ENCODE measurements at places on chromosomes 3 and 15. TPM values are rescaled to one million over a fixed set of nuclear protein-coding genes. Genes with fewer than 3 reads are reported as not detected.

DNA sequence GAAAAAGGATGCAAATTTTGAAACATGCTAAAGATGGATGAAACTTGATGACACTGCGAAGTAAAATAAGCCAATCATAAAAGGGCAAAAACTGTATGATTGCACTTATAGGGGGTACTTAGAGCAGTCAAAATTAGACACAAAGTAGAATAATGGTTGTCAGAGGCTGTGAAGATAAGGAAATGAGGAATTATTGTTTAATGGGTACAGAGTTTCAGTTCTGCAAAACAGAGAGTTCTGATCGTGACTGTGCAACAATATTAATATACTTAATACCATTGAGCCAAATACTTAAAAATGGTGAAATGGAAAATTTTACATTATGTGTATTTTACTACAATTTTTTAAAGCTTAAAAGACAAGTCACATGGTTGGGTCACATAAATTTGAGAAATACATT, 35.1 kb downstream of the UBE3A start:
- H3K27me3 ChIP-seq = no peaks in the 10 kb centered on the region
- H3K4me3 ChIP-seq = no peak overlapping the region
- no peaks in the 10 kb centered on the region for H3K4me1 ChIP-seq
- no peak for DNase-seq
- H3K36me3 ChIP-seq = peaks cover 43% of the 10 kb centered on the region

DNA sequence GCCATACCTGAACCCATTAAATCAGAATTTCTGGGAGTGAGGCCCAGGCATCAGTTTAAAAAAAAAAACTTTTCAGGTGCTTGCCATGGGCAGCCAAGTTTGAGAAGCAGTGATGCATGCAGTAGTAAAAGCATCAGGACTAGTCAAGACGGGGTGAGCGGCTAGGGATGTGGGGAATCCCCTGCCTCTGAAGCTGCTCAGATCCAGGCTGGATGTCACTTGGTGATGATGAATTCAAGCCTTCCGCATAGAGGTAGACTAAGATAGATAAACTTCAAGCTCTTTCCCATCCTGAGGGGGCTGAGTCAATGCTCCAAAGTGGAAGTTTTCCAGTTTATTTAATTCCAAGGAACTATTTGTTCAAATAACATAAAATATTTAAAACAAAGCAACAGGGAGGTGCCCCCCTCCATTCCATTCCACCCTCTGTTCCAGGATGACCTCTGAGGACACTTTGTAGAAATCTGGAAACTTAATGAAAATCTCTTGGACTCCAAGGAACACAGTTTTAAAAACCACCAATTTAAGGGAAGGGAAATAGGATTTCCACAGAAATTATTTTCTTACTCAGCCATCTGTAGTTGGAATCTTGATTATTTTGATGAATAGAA, 100.4 kb upstream of the NR2E3 start:
- H3K4me3 ChIP-seq = no peak overlapping the region
- DNase-seq = no peak
- H3K27ac ChIP-seq = no peak overlapping the region
- peaks cover 10% of the 10 kb centered on the region for H3K4me1 ChIP-seq
- H3K36me3 ChIP-seq = no peaks in the 10 kb centered on the region

DNA sequence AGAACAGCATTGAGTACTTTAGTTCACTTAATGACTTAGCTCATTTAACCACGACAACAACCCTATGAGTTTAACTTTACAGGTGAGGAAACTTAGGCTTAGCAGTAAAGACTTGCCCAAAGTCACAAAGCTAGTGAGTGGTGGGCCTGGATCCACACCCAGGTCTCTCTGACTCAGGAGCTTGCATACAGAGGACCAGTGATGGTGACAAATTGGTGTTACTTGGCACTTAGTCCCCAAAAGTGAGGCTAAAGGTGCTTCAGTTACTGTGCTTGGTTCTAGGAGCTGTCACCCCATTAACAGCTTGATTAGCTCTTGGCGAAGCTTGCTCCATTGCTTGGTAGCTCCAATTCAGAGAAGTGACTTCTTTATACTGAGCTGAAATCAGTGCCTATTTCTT, 6.1 kb downstream of the CELF6 start:
- H3K4me1 ChIP-seq = peaks cover 4% of the 10 kb centered on the region
- no peak overlapping the region for H3K27ac ChIP-seq
- H3K4me3 ChIP-seq = no peak overlapping the region
- no peaks in the 10 kb centered on the region for H3K36me3 ChIP-seq
- H3K27me3 ChIP-seq = peaks cover 54% of the 10 kb centered on the region

The DCBLD2 gene
- total RNA-seq = 89.1 TPM

DNA sequence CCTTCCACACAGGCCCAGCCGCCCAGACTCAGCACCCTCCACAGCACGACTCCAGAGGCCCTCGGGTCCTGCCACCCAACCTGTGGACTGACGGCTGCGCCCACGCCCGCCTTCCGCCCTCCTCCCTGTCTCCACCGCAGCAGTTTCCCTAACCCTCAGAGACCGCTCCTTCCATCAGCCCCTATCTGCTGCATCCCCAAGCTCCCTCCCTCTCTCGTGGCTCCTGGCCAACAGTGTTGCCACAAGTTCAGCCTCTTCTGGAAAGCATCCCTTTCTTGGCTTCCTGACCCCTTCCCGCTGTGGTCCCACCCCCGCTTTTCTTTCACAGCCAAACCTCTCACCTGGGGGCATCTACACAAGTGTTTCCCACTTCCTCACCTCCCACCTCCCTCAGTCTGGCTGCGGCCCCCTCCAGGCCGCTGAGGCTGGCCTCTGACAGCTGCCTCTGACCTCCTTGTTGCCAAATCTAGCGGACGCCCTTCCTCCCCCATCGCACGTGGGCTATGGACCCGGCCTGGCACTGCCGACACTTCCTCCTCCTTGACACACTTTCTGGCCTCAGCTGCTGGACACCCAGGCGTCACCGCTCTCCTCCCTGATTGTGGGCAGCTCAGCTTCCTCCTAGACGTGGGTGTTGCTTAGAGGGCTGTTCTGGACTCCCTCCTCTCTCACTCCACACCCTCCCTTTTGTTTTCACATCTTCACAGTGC, 168.8 kb upstream of the TLE3 start:
- H3K4me1 ChIP-seq = peaks cover 72% of the 10 kb centered on the region
- DNase-seq = no peak
- H3K27ac ChIP-seq = peak overlapping the region; percentile 21
- H3K27me3 ChIP-seq = peaks cover 7% of the 10 kb centered on the region
- no peaks in the 10 kb centered on the region for H3K36me3 ChIP-seq

The PIF1 gene
- total RNA-seq = 53.2 TPM

The SAMD7 gene
- not detected for total RNA-seq

GRCh38 chr3:41629072-41629471, 332.8 kb downstream of the ULK4 start:
- H3K4me3 ChIP-seq = no peak overlapping the region
- H3K4me1 ChIP-seq = no peaks in the 10 kb centered on the region
- no peaks in the 10 kb centered on the region for H3K36me3 ChIP-seq
- DNase-seq = no peak
- H3K27me3 ChIP-seq = no peaks in the 10 kb centered on the region

GRCh38 chr3:130341882-130342281, 3.6 kb upstream of the COL6A5 start:
- H3K27me3 ChIP-seq = peaks cover 58% of the 10 kb centered on the region
- DNase-seq = no peak
- H3K27ac ChIP-seq = no peak overlapping the region
- no peak overlapping the region for H3K4me3 ChIP-seq
- H3K4me1 ChIP-seq = peaks cover 8% of the 10 kb centered on the region

DNA sequence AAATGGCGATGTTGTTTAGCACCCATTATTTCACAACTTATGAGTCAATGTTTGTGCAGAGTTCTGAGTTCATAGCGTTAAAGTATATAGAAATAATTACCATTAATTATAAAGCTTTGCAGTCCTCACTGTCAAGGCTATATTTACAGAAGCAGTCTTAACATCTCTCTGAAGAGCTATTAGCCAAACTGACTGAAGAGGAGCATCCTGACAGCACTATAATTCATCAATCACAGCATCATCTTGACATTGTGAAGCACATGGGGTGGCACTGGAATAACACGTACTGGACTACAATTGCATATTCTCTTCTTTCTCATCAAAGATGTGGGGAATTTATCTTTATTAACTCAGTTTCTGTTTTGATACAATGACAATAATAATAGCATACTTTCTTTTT, 260.6 kb upstream of the MME start:
- H3K4me3 ChIP-seq = no peak overlapping the region
- peaks cover 4% of the 10 kb centered on the region for H3K36me3 ChIP-seq
- H3K4me1 ChIP-seq = peaks cover 3% of the 10 kb centered on the region
- DNase-seq = no peak

DNA sequence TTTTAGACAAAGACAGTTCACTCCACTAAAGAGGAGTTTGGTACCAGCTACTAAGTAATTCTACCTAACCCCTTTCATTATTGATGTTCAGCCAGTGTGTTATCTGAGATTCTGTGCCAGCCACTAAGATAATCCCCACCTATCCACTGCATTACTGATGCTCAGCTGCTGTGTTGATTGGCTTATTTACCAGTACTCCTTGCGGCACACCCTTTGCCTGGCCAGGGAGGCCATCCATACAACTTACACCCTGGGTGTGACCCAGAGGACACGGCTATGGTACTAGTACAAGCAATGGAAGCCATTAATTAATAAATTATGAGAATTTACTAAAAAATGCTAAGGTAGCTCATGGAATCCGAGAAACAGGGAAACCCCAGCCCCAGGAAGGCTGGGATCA, 290.7 kb upstream of the CTNNB1 start:
- no peaks in the 10 kb centered on the region for H3K27me3 ChIP-seq
- H3K36me3 ChIP-seq = peaks cover 4% of the 10 kb centered on the region
- no peak overlapping the region for H3K27ac ChIP-seq
- peaks cover 5% of the 10 kb centered on the region for H3K4me1 ChIP-seq
- peak overlapping the region; percentile 97 for H3K4me3 ChIP-seq
- no peak for DNase-seq

The TUSC7 gene
- total RNA-seq = not detected

DNA sequence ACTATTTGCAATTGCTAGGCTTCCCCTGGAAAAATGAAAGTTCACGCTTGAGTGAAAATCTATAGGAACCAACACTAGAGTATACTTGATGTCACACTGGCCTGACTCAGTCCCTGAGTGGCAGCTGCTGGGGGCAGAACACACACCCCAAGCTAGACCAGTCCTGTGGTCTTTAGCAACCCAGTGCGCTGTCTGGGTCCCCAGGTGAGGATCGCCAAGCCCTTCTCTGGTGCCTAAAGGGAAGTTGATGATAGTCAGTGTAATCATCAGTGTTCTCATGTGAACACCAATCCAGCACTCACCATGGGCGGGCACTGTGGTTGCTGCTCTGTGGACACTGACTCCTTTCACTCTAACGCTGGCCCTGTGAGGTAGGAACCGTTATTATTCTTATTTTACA, 11.2 kb downstream of the ALDH1A3 start:
- no peak overlapping the region for H3K4me3 ChIP-seq
- peaks cover 48% of the 10 kb centered on the region for H3K4me1 ChIP-seq
- no peak for DNase-seq
- H3K27ac ChIP-seq = peak overlapping the region; percentile 88
- H3K36me3 ChIP-seq = no peaks in the 10 kb centered on the region

DNA sequence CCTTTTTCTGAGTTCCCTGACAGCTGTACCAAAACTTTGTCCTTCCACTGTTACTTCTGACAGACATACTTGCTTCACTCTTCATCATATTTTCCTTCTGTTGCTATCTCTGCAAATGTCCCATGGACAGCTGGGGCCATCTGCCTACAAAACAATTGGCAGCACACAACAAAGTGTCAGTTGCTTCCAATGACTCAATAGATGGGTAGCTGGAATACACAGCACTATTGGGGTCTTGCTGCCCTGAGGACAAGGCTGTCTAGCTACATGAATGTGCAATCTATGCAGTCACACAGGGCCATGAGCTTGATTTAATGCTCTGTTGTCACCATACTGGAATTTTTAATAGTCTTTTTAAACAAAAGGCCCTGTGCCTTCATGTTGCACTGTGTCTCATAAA, 192.8 kb downstream of the DTWD1 start:
- no peaks in the 10 kb centered on the region for H3K27me3 ChIP-seq
- H3K4me1 ChIP-seq = no peaks in the 10 kb centered on the region
- DNase-seq = no peak
- no peak overlapping the region for H3K27ac ChIP-seq

- no peaks in the 10 kb centered on the region for H3K36me3 ChIP-seq
- no peak overlapping the region for H3K4me3 ChIP-seq
- DNase-seq = no peak
- H3K4me1 ChIP-seq = peaks cover 6% of the 10 kb centered on the region
Observed at GRCh38 chr15:27254801-27255200, 283.8 kb downstream of the GABRG3 start.

GRCh38 chr3:179732661-179733348, 80.0 kb downstream of the USP13 start:
- no peak overlapping the region for H3K4me3 ChIP-seq
- peaks cover 19% of the 10 kb centered on the region for H3K36me3 ChIP-seq
- peak overlapping the region; percentile 59 for H3K27ac ChIP-seq

The TLNRD1 gene
- total RNA-seq = 31.7 TPM

DNA sequence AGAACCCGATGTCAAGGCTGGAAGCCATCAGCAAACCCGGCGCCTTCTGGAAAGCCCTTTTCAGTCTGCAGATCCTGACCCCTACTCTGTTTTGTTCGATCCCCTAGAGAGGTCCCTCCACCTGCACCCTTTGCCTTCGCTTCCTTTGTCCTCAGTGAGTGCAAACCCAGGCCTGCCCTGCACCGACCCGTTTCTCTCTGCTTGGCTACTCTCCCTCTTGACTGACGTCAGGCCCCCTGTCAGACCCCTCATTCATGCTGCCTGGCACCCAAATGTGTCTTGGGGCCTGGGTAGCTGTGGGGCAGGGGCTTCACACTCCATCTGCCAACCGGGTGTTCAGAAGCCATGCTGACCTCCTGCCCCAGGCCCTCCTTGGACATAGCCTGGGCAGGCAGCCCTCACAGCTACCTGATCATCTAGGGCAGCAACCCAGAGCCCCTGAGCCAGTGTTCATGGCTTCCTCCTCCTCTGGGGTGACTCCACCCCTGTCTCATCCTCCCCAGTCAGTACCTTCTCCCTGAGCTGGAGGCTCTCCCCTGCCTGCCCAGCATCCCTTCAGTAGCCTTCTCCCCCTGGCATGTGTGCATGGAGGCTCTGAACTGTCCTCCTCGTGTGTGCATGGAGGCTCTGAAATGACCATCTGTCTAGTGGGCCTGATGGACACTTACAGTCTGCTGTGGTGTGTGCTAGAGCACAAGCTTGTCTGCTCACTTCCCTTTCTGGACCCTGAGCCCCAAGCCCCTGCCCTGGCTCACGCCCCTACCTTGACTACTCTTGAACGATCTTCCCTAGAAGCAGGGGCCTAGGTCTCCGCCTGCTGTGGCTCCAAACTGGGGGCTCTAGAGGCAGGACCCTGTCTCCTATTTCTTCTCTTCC, 69.4 kb downstream of the EXOG start:
- H3K27me3 ChIP-seq = no peaks in the 10 kb centered on the region
- no peaks in the 10 kb centered on the region for H3K36me3 ChIP-seq
- peak overlapping the region; percentile 71 for H3K27ac ChIP-seq
- no peaks in the 10 kb centered on the region for H3K4me1 ChIP-seq

The SI gene
- not detected for total RNA-seq
